Neural crest cell (in vitro differentiated cells): ENCODE measurements at places on chromosomes 12 and 14.

GRCh38 chr12:33529031-33529430 is 89.4 kb upstream of the SYT10 start:
- no peak for DNase-seq

DNA sequence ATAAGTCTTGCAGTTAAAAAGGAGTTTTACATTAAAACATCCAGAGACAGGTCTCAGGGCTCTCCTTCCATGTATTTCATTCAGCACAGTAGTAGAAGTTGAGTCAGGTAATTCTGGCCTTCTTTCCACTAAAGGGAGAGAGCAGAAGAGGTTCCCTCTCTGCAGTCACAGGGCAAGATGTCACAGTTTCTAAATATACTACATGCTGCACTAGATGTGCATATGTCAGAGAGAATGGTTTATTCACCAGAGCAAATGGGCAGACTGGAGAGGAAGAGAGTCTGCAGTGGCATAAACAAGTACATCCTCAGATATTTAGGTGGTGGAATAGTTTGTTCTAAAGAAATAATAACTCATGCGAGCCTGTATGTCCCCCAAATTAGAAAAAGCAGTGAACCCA is 132.0 kb downstream of the KICS2 start:
- no peak for DNase-seq

GRCh38 chr12:69388371-69388770 is 28.8 kb downstream of the YEATS4 start:
- DNase-seq: no peak

- DNase-seq: no peak
These were observed 114.8 kb downstream of the MON2 start for GRCh38 chr12:62581288-62582064.

DNA sequence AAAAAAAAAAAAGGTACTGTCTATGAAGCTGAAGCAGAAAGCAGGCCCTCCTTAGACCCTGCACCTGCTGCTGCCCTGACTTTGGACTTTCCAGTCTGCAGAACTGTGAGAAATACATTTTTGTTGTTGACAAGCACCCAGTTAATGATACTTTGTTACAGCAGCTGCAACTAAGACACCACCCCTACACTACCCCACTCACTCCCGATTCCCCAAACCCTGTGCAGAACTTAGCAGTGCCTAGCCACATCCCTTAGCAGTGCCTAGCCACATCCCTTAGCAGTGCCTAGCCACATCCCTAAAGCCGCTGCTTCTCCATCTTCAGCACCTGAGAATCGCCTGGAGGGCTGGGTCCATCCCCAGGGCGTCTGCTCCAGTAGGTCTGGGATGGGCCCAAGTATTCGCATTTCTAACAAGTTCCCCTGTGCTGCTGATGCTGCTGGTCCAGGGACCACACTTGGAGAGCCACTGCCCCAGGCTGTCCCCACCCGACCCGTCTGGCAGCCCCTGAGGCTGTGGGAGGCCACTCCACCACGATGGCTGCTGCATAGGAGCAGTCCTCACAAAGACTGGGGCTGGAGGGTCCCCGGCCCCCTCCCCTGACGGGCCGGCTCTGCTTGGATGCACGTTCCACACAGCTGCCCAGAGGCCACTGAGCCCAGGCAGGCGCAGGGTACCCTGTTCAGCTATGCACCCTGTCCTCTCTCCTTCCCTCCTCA is 10.8 kb upstream of the PPP1R13B start:
- DNase-seq: no peak

GRCh38 chr14:106610691-106611090 is 1084.3 kb downstream of the TMEM121 start:
- no peak for DNase-seq
